ENCODE measurements at places on chromosomes 5 and 9. TPM values are rescaled to one million over a fixed set of nuclear protein-coding genes. Genes with fewer than 3 reads are reported as not detected.
A peak's percentile ranks its signal among the peaks of the same experiment; 100 is the strongest.

C6 gene
- not detected for total RNA-seq

DNA sequence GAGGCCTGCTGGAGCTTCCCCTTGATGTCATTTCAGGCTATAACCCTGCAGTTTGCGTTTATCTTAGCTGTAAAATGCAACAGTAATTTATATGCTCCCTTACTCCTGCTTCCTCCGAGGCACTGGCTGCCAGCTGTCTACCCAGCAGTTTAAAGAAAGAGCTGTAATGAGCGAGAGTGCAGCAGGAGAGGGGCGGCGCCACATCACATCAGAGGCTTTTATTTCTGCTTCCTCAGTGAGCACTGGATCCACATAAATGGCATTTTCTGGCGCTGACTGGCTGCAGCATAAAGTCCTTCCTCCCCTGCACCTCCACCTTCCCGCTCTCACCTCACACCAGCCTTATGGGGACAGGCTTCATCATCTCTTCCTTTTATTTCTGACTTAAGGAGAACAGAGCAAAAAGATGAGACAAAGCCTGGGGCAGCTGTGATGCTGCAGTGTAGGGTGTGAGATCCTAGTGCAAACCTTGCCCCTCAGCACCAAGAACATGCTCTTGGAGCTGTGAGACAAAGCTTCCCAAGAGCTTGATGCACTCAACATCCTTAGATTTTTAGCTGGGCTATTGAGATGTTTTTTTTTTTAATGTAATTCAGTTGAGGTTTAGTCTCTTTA lies 829.6 kb upstream of the ZNF608 start:
- DNase-seq: no peak

DNA sequence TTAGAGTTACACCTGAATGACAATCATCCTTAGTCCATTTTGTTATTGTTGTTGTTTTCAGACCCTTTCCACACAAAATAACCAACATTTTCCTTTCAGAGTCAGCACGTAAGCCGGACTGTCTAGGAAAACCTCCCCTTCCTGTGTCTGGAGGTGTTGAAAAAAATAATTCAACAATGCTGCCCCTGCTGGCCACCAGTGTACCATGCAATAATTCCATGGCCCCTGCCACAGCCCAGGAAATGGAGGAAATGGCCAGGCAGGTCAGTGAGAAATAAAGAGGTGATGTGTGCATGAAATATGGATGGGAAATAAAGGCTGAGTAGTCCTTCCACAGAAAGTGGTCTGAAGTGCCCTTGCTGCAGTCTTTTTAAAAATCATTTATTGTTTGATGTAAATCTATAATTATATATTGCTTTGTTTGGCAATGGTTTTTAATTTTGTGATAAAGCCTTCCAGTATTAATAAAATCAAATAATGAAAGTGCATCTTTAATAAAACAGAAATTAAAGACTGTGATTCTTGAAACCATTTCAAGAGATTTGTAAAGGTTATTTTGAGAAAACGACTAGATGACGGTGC lies 152.8 kb upstream of the PAPPA start:
- DNase-seq: no peak

DNA sequence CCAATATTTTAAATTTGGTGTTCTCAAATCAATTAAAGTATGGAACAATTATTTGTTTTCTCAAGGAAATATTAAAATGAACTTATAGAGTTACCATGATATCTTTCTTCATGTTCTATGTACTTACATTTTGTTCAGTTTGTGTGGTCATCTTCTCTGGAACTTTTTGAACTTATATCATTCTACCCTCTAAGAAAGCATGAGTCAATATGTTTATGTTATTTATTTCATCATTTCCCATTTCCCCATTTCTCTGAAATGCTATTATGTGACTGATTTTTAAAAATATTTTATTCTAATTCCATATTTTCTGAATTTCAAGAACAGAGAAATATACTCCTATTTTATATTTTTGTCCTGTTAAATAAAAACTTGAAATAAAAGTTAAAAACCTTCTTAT lies 123.5 kb upstream of the ACOT12 start:
- DNase-seq: no peak

DNA sequence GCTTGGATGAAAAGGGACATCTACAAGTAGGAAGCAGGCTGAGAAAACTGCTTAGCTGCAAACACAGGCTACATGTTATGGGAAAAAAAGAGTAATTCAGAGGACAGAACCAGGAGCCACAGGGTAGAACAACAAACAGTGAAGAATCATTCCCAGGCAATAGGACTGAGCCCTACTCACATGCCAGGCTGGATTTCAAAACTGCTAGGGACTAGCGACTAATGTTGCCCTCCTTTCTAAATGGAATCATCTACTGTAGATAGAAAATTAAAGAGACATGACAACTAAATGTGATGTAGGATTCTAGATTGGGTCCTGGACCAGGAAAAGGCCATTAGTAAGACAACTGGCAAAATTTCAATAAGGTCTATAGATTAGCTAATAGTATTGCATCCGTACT lies 15.3 kb downstream of the NRG2 start:
- DNase-seq: no peak

GRCh38 chr9:95508242-95508967 lies 8.4 kb downstream of the PTCH1 start:
- DNase-seq: peak; percentile 41

RASEF gene
- not detected for total RNA-seq

LHX3 gene
- not detected for total RNA-seq

GRCh38 chr9:125243792-125244260 lies 2.7 kb upstream of the HSPA5 start:
- DNase-seq: no peak

DNA sequence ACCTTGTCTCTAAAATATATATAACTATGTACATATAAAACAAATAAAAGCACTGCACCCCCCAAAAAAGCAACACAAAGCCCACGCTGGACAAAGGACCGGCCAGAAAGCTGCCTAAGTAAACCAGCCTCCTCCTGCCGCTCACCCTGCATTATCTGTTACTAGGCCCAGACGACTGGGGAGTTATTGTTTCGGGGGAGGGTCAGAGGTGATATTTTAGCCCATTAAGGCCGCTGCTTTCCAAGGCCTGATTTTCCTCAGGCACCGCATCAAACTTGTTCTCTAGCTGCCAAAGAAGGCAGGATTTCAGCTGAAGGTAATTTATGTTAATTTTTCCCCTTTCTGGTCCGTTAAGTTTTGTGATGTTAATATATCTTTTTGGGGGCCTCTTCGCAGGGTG lies 44.0 kb upstream of the CTNNA1 start:
- DNase-seq: no peak

- DNase-seq: no peak
Measured at GRCh38 chr5:28961816-28962215, 1923.4 kb upstream of the CDH9 start.

DNA sequence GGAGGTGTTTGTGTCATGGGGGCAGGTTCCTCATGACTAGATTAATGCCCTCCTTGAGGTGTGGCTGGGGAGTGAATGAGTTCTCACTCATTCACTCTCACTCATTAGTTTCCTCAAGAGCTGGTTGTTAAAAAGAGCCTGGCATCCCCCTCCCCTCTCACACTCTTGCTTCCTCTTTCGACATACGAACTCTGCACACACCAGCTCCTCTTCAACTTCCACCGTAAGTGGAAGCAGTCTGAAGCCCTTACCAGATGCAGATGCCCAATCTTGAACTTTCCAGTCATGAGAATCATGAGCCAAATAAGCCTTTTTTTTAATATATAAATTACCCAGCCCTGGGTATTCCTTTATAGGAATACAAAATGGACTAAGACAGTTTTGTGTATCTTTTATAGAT lies 82.5 kb downstream of the SPRY4 start:
- no peak for DNase-seq

- DNase-seq: no peak
Measured at GRCh38 chr9:93118863-93119702, 15.0 kb downstream of the NINJ1 start.

DNA sequence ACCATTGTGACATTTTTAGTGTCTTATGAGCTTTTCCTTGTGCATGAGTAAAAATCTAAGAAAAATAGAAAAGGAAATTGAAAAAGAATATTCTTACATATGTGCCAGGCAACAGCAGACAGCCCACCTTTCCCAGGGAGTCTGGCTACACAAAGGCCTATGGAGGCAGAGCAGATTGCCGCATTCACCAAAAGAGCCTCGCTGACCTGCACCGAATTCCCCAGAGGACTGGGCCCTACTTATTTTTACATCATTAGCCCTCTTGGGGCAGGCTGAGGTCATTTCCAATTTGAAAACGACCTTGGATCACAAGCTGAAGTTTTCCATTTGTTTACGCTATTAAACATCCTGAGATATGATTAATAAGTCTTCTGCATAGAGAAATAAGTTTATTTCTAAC lies 66.2 kb upstream of the WDR41 start:
- no peak for DNase-seq

AHRR gene
- 1.4 TPM for total RNA-seq

TRIO gene
- 45.9 TPM for total RNA-seq

DNA sequence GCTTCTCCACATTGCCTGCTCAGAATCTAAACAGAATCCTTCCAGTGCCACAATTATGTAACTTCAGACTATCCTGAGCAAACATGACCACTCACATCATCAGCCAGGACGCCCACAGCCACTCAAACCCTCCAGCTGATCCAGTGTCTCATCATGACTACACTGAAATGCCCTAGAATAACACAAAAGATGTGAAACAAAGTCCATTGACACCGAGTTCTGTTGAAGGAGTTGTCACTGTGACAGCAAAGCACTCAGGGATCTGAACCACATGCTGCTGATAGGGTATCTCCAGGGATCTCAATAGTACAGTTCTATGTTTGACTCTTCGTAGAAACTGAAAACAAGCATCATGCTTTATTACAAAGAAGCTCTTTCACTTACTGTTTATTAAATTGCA lies 150.2 kb downstream of the GABBR2 start:
- DNase-seq: no peak

DNA sequence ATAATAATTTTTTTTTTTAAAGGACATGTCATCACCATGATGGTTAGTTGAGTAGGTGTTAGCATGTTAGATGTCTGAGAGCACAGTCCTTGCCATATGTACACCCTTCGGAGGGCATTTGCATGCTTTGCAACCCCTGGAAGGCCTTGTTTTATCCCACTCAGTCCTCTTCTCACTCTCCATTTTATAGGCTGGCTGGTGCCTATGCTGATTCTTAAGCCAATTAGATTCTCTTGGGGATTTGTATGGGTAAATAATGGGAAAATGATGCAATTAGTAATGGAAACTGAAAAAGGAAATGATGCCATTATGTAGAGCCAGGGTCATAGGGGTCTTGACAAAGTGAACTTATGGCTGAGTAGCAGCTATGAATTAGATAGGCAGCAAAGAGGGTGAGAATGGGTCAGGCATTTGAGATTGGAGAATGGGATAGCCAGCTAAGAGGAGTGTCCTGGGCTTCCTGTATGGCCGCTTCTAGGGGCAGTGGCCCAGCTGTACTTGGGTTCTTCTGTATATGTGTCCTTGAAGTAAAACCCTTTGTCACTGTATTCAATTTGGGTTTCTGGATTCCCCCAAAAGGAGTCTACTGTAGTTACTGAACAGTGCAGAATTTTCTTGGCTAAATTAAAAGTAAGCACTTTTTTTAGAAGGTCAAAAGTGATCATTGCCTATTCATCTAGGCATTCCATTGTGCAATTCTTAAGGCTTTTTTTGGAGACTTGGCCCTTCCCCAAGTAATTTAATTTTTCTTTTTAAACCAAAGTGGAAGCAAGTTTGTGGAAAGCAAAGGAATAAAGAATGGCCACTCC lies 31.6 kb downstream of the LRRTM2 start:
- DNase-seq: no peak

SPINK4 gene
- total RNA-seq: not detected

DNA sequence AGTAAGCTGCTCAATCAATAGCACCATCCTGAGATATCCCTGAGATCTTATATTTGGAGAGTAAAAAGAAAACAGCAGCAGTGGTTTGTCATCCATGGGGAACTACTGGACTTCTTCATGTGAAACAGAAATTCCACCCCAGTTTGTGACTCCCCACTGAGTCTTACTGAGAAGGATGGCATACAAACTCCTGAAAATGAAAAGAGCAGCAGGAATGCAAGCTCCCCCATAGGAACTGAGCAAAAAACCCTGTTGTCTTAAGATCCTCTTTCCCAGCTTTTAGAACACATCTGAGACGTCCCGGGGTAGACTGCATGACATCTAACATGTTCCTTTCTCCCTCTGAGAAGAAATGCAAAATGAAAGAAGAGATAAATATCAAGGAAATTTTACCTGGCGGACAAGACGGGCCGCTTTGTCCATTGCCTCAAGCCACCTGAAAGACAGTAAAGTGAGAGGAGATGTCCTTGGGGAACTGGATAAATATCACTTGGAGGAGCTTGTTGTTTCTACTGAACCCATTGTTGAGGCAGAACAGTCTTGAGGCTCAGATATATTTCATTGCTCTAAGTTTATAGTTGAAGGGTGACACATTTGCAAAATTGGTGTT lies 117.1 kb downstream of the NUDT12 start:
- DNase-seq: no peak

SELENOP gene
- 4.6 TPM for total RNA-seq

DNA sequence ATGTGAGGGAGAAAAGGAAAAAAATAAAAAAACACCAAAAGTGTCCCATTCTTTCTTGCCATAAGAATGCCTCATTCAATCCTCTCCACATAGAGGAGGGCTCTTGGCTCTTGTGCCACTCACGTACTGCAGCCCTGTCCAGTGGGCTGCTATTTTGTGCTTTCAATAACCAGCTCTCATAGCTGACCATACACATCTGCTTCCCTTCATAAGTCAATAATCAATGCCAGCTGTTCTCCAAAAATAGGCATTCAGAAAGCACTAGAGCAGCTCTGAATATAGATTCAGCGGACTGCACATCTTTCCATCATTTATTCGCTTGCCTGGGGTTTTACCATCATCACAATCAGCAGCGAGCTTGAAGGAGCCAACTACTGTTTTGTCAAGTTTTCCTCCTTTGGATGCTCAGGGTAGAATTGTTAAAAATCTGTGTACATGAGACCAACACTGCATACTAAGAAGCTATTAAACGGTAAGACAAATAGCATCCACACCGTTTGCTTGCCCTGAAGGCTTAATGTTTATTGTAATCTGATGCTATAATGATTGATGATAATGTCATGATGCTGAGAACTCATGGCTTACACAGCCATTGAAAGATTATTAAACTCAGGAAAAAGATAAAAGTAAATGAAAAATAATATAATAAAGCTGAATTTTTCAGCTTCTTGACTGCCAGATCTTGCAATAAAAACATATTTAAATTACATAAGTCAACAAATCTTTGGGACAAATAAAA lies 80.0 kb downstream of the OXCT1 start:
- no peak for DNase-seq

- DNase-seq: no peak
Measured at GRCh38 chr5:130715541-130715940, 449.5 kb downstream of the HINT1 start.

All from naive thymus-derived CD4-positive, alpha-beta T cell (primary cell).